CD4-positive, alpha-beta T cell treated with Interleukin-4 for 4 hours (primary cell): ENCODE measurements at places on chromosomes 16 and 17.

DNA sequence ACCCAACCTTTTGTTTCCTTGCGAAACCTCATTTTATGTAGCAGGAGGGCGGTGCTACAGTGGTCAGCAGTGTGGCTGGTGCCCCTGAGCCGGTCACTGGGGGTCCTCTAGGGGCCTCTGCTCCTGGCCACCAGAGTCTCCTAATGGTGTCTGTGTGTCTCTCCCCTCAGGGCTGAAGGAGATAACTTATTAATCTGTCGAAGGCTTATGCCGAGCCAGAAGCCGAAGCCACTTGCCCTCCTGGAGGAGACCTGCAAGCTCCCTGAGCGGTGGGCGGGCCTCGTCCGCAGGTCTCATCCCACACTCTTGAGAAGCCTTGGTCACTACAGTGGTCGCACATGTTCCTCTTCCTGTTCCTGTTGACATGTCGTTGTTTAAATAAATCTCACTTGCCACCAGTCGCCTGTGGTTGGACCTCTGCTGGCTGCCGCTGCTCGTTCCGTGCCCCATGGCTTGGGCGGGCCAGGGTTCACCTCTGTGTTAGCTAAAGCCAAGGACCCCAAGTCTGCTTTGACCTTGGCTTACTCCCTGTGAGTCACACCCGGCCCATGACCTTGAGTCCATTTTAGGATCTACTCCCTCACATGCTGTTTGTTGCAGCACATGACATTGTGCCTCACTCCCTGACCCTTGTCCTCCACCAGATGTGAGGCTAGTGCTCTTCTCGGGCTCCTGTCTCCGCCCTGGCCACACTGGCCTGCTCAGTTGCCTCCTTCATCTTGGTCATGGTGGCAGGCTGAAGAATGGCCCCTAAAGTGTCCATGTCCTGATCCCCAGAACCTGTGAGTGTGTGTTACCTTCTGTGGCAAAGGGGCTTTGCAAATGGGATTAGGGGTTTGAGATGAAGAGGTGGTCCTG is 38.7 kb upstream of the AQP8 start:
- no peak for DNase-seq

DNA sequence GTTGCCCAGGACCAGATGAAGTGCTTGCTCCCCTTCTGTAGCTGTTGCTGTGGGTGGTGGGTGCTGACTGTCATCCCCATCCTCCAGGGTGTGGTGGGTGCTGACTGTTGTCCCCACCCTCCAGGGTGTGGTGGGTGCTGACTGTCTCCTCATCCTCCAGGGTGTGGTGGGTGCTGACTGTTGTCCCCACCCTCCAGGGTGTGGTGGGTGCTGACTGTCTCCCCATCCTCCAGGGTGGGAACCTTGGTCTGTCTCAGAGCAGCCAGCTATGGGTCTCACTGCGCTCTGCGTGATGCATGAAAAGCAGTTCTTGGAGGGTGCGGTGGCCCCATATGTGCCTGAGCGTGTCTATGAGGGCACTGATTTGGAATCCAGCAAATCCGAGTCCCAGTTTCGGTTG is 163.8 kb downstream of the RPTOR start:
- DNase-seq = peak; percentile 58

- no peak for DNase-seq
Observed at GRCh38 chr16:65534121-65534528, 412.3 kb upstream of the CDH11 start.

DNA sequence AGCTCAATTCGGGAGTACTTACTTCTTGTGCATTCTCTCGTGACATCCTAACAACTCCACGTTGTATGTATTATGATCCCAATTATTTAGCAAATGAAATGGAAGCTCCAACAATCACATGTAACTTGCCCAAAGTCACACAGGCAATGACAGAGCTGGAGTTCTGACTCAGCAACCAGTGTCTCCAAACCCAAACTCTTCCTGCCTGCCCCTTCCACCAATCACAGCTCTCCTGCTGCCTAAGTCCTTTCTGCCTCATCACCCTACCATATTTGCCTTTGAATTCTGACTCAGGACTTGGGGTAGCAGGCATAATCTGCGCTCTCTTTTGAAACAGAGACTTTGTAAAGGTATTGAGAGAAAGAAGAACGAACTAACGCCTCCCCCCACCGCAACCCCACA is 245.2 kb upstream of the MAF start:
- DNase-seq = no peak

- no peak for DNase-seq
Observed at GRCh38 chr16:50315346-50315997, 49.1 kb downstream of the ADCY7 start.

- DNase-seq = no peak
Observed at GRCh38 chr16:5032748-5033167, 977 bp downstream of the NAGPA start.

DNA sequence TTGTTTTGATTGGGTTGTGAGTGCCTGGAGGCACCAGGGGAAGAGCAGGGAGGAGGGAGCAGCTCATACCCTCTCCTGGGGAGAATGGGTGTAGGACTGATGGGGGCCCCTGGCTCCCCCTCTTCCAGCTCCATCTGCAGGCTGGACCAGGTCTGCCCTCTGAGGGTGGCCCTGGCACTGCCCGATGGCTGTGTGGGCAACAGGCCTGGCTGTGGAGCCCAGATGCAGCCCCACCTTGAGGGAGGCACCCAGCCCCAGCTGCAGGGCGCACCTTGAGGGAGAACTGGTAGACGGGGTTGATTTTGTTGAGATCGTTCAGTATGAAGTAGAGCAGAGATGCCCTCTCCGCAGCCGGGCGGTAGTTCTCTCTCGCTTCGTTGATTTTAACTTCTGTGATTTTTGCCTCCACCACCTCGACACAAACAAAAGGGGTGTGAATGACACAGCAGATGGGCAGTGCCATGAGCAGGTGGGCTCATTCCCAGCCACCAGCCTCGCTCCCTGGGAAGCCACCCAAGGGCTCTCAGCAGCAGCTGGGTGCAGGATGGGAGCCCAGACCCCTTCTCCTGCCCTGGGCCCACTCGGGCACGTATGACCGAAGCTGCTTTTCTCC is 71.6 kb downstream of the PGS1 start:
- DNase-seq = no peak

DNA sequence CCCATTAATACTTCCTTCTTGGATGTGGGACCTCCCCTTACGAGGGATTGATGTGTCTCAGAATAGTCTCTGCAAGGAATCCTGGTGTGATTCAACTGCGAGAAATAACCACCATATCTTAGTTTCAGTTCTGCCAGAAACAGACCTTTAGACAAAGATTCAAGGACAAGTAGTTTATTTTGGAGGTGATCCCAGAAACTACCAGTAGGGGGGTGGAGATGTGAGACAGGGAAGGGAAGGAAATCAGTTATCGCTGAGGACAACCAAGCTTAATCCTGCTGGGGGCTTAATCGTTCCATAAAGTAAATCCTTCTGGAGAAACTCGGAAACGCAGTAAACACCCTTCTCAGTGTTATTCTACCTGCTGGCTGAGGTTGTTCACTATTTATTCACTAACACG is 5.0 kb upstream of the SDR42E1 start:
- DNase-seq = no peak

- DNase-seq = no peak
Observed at GRCh38 chr17:38317081-38317480, 20.1 kb downstream of the MRPL45 start.

DNA sequence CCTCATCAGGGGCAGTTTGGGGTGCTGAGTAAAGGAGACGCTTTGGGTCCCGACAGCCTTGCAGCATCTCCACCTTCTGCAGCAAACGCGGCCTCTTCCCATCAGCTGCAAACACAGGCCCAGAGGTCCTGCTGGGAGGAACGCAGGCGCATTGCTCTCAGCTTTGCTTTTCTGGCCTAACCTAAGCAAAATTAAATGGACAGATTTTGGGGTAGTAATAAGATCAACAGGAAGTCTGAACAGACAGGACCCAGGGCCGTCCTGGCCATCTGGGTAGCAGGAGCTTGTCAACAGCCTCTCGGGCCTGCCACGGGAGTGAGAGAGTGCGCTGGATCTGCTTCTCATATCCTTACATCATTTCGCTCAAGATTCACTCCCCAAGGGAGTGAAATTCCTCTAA is 7.2 kb downstream of the NUBP1 start:
- no peak for DNase-seq

DNA sequence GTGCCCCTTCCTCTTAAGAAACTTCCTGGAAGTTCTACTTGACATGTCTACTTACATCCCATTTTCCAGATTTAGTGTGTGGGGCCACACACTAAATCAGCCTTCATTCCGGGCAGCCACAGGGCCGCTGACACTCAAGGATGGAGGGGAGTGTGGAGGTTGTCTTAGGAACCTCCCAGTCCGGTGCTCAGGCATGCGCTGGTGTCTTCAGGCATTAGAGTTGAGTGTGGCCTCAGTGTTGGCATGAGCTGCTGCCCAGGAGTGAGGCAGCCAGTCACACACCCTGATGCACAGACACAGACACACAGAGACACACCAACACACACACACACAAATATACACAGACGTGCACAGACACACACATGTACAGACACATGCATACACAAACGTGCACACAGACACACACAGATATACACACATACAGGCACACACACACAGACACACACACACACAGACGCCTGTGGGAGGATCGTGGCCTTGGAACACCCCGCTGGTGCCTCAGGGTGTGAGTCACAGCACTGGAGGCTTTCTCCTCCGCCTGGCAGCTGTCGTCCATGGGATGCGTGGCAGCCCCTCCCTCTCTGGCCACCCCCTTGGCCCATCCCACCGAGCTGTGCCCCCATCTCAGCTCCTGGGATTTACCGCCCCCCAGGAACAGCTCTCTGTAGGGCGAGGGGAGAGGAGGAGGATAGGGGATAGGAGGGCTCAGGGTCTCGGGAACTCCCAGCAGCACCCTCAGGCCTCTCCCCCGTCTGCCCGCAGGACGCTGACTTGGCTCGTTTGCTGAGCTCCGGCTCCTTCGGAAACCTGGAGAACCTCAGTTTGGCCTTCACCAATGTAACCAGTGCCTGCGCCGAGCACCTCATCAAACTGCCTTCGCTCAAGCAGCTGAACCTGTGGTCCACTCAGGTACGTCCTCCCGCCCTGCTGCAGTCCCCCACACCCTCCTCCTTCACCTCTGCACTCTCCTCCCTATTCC is 75.6 kb upstream of the PLCG2 start:
- DNase-seq = no peak

- DNase-seq = no peak
Observed at GRCh38 chr17:18093616-18094408, 6.1 kb downstream of the DRG2 start.

DNA sequence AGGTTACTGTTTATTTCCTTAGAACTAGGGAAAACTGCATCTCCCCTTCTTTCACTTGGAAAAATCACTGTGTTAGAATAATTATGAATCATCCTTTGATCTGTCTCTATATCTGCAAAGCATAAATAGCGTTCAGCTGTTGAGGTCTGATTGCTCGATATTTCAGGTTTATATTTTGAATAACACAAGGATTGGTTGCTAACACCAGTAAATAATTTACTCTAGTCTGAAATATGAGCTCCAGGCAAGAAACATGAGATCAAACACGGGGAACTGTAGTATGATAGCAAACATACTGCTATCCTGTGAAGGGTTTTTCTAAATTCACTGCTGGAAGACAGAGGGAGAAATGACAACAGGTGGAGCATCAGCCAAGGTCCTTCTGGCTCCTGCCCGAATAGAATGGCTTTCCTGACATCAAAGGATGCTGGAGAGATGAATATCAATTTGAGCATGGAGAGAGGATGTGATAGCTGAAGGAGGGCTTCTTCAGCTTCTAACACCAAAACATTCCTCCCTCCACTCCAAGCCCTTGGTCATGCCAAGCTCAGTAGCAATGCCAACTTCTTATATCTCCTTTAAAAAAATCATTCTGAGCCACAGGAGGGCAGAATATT is 450.3 kb downstream of the SHISA9 start:
- no peak for DNase-seq

DNA sequence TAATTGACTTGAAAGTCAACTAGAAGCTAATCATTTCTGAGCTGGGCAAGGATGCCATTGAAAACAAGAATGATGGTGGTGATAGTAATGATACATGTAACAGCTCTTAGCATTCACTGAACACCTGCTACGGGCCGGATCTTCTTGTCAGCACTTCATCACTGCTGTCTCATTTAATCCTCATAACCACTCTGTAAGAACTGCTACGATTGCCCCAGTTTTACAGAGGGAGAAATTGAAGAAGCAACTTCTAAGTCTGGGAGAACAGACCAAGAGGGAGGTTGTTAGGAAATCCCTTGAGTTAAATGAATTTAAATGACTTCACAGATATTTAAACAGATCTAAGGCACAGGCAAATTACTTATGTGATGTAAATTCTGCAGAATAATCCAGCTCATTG is 7.0 kb upstream of the GAN start:
- DNase-seq = no peak

GRCh38 chr16:2163211-2163881 is 7.8 kb downstream of the TRAF7 start:
- peak; percentile 33 for DNase-seq

DNA sequence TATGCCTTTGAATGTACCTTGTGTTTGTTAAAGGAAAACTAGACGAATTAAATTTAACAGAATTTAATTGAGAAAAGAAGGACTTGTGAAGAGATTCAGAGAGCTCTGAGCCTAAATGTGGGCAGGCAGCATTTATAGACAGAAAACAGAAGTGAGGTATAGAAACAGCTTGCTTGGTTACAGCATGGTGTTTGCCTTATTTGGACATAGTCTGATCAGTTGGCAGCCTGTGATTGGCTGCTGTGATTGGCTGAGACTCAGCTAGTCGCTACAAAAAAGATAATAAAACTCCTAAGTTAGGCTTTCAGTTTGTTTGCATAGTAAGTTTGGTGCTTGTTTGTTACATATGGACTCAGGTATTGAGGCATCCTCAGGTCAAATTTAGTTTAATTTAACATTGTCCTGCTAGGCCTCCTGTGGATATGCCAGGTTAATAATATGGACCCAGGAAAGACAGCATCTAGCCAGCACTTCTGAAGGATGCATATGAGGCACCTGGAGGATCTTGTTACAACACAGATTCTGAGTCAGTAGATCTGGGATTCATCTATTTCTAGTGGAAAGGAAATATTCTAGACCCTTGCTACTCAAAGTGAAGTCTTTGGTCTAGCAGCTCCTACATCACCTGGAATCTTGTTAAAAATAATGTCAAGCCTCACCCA is 43.4 kb downstream of the SLFN5 start:
- peak; percentile 34 for DNase-seq

GRCh38 chr17:43530288-43531081 is 15.7 kb downstream of the ETV4 start:
- no peak for DNase-seq

DNA sequence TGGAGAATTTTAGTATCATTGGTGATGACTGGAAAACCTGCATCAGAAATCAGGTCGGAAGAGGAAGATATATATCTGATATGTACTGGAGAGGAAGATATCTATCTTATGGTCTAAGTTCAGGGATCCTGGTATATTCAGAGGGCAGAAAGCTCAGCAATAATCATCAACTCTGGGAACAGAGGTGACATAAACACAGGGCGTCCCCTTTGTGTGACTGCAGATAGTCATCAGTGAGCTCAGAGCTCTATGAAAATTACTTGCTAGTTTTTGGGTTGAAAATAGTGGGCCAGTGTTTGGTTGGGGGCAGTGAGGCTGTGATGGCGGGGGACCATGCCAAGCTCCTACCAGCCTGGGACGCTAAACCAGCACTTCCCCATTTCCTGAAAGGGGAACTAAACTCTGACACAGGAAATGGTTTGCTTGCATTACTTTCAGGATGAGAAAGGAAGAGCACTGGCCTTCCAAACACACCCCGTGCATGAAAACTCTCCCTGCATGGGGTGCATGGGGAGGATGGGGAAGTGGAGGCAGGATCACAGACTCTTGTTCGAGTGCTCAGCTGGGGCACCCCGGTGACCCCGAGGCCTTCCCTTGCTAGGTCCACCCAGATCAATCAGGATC is 15.8 kb downstream of the NOD2 start:
- peak; percentile 30 for DNase-seq

- no peak for DNase-seq
Observed at GRCh38 chr17:82416771-82417170, 1.4 kb upstream of the HEXD start.
